ENCODE measurements at places on chromosomes 5 and 9.

- DNase-seq, result no peak
Observed at GRCh38 chr5:81068063-81068462, 107.9 kb downstream of the RASGRF2 start.

- DNase-seq, result no peak
Observed at GRCh38 chr5:168651648-168652047, 72.5 kb upstream of the PANK3 start.

- no peak for DNase-seq
Observed at GRCh38 chr9:32701321-32702022, 66.0 kb upstream of the TAF1L start.

GRCh38 chr5:123809594-123810221, 297.7 kb downstream of the CSNK1G3 start:
- DNase-seq, result no peak

- DNase-seq, result no peak
Observed at GRCh38 chr9:589723-590122, 251.8 kb upstream of the DMRT1 start.

DNA sequence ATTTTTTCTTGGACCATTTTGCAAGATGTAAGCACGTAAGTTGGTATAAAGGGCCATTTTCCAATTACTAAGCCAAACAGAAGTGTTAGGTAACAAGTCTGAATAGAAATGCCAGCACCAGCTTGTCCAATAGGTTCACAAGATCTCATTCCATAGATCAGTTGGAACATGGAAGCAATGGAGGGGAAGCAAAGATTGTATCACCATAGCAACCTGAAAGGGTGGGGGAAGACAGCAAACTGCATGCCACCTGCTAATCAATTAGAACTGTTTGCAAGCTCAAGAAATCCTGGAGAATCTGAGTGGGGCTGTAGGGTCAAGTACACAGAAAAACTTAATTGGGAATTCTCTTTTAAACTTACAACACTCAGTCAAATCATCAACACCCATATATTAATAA, 264.9 kb upstream of the EFNA5 start:
- no peak for DNase-seq

GRCh38 chr9:31854187-31854586, 530.3 kb upstream of the ACO1 start:
- DNase-seq, result no peak

DNA sequence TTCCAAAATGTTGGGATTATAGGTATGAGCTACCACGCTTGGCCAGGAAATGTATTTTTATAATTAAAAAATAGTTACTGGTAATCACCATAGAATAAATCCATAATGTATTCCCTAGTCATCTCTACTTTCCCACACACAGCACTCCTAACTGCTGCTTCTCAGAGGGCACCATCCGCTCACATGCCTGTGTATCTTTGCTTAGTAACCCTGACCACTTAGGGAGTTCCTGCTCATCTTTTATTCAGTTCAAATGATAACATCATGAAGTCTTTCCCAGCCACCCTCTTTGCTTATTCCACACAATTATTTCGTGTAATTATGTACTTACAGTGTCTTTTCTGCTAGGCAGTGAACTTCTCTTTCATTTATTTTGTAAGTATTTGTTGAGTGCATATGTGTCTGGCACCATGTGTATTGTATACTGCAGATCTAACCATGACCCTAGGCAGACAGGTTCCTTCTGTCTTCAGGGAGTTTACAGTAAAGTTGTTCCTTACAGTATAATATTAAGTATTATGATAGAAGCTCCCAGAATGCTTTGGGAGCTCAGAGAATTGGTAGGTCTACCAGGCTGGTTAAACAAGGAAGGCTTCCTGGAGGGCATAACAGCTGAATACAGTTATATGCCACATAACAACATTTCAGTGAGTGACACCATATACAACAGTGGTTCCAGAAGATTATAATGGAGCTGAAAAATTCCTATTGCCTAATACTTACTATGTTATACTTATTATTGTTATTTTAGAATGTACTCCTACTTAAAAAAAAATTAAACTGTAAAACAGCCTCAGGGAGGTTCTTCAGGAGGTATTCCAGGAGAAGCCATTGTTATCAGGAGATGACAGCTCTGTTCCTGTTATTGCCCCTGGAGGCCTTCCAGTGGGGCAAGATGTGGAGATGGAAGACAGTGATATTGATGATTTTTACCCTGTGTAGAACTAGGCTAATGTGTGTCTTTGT, 39.2 kb downstream of the DCAF10 start:
- DNase-seq, result no peak

- no peak for DNase-seq
Observed at GRCh38 chr5:171549274-171549673, 129.8 kb downstream of the FGF18 start.

GRCh38 chr5:93191035-93191817, 389.8 kb downstream of the NR2F1-AS1 start:
- DNase-seq, result no peak
